ENCODE measurements at places on chromosomes 5 and 9.

DNA sequence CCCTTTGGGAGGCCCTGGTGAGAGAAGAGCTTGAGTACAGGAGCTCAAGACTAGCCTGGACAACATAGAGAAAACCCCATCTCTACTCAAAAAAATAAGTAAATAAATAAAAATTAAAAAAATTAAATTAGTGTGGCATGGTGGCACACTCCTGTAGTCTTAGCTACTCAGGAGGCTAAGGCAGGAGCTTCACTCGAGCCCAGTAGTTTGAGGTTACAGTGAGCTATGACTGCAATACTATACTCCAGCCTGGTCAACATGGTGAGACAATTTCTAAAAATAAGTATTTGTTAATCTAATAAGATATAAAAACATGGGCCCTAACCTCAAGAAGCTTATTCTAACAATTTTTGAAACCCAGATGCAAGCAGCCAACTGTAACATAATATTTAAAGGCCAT, 7.6 kb downstream of the RNF38 start:
- no peak for DNase-seq

GRCh38 chr9:116646661-116647514, 40.2 kb upstream of the TRIM32 start:
- no peak for DNase-seq

DNA sequence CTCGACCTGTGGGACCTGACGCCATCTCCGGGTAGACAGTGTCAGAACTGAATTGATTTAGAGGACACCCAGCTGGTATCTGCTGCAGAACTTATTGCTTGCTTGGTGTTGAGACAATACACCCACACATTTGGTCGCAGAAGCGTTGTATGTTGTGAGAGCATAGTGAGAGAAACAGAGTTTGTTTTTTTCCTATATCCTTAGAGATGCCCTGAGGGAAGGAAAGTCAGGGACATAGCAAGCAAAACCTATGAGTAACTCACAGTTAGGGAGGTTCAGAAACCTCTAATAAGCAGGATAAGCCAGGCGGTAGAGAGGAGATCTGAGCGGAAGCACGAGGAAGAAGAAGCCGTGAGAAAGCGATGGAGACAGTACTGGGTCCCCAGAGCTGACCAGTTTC, 59.8 kb downstream of the PTCD2 start:
- DNase-seq = no peak

- DNase-seq = no peak
These were observed 6.6 kb upstream of the ERMP1 start for GRCh38 chr9:5839572-5839902.

DNA sequence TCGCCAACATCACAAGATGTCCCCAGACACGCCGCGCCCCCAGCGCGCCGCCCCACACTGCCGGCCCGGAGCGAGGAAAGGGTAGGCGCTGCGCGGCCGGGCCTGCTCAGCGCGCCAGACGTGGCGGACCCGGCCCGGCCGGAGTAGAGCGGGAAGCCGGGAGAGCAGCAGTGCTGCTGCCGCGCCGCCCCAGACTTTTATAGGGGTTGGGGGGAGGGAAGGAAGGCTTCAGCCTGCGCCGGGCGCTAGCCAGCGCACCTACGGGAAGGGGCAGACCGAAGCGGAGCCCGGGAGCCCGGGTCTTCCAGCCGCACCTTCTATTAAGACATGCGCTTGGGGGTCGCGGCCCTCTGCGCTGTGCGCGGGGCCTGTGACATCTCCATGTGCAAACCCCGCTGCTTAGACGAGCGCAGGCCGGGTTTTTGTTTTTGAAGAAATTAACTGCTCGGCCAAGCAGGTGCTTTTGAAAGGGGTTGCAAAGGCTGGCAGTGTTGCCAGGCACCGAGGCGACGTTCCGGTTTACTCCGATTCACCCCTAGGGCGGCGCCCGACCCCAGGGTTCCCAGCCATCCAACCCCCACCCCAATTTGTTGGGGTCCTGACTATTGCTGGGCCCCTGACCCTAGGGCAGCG, 353 bp upstream of the PAX5 start:
- DNase-seq = no peak

DNA sequence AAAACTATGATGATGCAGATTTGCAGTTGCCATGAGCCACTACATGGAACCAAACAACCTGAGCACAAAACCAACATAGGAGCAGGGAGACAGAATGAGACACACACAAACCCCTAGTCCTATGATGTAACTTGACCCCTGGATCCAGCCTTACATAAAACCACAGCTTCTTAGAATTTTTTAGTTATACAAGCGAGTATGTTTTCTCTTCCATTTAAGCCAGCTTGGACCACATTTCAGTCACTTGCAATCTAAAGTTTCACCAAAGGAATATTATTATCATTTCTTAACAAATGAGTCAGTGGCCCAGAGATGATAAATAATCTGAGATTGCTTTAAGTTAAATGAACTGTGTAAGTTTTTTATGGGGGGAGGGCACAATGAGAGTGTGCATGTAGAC, 6.8 kb downstream of the SPOCK1 start:
- no peak for DNase-seq

- DNase-seq = no peak
These were observed 1525.5 kb upstream of the NUDT12 start for GRCh38 chr5:105088102-105088501.

GRCh38 chr5:180860273-180860886, 696 bp downstream of the ZFP62 start:
- peak; percentile 27 for DNase-seq

GRCh38 chr9:131239161-131239975, 36.9 kb downstream of the FAM78A start:
- no peak for DNase-seq

GRCh38 chr9:90991953-90992352, 190.3 kb downstream of the SYK start:
- no peak for DNase-seq
